ENCODE measurements at places on chromosomes 7 and 10.

DNA sequence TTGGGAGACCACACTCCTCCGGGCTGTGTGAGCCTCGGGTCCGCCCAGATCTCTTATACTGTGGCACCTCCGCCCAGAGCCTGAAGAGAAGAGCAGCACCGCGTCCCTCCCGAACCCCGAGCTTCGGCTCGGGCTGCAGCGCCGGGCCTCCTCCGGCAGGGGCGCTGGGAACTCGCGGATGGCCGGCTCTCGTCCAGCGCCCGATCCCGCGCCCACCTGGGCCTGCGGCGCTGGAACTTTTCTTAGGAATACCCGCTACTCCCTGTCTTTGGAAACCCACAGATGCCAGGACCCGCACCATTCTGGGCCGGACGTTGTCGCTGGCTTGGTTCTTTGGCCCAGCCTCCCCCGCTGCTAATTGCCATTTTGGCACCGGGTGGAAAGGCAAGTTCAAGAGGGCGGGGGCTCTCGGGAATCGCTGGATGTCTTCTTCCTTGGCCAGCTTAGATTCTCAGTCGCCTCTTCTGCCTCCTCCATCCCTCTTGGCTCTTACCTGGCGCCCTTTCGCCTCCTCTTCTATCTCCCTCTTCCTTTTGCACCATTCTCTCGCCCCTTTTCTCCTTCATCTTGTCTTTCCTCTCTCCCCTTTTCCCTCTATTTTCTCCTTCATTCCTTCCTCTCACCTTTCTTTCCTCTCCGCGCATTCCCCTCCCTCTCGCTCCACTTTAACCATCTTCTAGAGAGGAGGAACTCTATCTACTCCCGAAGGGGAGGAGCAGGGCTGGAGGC lies 2.1 kb upstream of the SORCS3 start:
- DNase-seq, result peak; percentile 80

GRCh38 chr10:86958901-86959736 lies 720 bp downstream of the SNCG start:
- DNase-seq, result peak; percentile 57

GRCh38 chr7:10343108-10343507 lies 630.6 kb upstream of the PHF14 start:
- no peak for DNase-seq

DNA sequence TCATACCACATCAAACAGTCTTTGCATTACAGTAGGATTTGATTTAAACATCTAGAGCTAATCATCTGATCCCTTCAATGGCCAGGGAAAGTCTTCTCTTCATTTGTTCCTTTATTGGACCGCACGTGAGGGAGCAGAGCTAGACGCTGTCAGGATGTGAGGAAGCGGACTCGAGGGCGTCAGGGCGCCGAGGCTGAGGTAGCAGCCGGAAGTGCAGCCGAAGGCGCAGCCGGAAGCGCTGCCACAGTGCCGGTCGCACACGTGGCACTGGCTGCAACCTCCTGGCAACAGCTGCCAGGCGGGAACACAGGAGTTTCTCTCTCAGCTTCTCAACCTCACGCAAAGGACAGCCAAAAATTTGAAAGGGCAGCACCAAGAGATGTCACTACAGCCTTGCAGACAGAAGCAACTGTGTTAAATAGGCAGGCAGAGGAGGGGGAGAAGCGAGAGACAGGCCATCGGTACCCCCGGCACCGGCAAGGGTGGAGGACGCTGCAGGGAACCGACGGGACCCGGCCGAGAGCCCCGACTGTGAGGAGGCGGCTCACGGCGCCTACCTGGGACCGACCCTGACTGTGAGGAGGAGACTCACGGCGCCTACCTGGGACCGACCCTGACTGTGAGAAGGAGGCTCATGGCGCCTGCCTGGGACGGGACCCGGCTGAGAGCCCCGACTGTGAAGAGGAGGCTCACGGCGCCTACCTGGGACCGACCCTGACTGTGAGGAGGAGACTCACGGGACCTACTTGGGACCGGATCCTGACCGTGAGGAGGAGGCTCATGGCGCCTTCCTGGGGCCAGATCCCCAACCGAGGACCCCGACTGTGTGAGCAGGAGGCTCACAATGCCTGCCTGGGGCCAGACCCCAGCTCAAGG lies 32.3 kb downstream of the VIPR2 start:
- DNase-seq, result no peak

DNA sequence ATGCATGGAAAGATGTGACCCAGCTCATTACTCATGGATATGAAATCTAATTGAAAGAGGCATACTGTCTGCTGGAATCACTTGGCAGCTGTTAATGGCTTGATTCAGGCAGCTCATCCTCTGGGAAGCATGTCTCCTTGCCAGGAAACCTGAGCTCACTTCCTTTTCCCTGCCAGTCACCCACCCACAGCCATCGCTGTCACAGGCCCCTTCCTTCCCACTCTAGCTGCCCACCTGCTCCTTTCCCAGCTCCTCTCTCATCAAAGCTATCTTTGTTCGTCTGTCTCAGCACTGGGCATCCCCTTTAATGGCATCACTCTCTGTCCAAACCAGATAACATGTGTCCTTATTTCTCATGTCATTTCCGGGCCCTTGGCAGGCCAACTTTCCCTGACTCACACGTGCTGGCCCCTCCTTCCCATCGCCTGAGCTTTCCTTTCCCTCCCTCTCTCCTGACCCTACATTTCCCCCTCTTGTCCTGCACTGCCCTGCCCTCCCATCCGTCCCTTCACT lies 721.9 kb downstream of the TNS3 start:
- DNase-seq, result no peak

GRCh38 chr7:11492307-11492706 lies 339.7 kb downstream of the THSD7A start:
- no peak for DNase-seq

DNA sequence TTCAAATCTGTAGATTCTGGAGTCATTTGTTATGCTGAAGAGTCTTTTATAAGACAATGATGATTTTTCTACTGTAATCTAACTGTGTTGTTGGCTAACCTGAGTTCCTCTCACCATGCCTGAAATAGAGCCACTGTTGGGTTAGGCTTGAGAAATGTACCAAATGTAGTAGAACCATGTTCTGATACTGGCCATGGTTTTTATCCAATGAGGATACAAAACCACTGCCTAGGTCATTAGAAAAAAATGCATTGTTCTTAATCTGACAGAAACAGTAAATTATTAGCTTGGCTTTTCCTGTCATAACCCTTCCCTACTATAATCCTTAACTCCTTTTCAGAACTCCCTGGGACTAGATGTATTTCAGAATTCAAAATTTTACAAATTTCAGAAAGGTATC lies 86.6 kb downstream of the RAPGEF5 start:
- DNase-seq, result no peak

DNA sequence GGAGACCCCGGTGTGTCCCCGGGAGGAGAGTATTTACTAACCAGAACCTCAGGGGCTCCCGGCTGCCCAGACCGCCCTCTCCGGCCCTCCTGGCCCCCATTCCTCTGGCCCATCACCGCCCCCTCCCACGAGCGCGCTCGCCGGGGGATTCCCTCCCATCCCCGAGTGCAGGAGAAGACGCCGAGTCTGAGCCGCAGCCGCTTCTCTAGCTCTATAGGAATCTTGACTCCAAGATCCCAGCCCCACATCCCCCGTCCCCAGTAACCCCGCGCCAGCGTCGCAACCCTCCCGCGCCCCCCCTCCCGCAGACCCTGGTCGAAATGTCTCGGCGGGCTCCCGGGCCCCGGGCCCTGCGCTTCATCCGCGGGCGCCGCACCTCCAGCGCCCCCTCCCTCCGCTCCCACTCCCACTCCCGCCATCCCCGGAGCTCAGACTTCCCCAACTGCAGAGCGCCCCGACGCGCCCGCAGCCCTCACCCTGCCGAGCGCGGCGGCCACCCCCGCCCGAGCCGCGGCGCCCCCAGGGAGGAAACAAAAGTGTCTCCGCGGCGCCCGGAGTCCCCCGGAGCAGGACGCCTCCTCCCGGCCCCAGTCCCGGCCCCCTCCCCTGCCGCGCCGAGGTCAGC lies 541 bp downstream of the ELMO1 start:
- peak; percentile 70 for DNase-seq

- no peak for DNase-seq
Observed at GRCh38 chr7:110386006-110386405, 704.9 kb upstream of the LRRN3 start.

DNA sequence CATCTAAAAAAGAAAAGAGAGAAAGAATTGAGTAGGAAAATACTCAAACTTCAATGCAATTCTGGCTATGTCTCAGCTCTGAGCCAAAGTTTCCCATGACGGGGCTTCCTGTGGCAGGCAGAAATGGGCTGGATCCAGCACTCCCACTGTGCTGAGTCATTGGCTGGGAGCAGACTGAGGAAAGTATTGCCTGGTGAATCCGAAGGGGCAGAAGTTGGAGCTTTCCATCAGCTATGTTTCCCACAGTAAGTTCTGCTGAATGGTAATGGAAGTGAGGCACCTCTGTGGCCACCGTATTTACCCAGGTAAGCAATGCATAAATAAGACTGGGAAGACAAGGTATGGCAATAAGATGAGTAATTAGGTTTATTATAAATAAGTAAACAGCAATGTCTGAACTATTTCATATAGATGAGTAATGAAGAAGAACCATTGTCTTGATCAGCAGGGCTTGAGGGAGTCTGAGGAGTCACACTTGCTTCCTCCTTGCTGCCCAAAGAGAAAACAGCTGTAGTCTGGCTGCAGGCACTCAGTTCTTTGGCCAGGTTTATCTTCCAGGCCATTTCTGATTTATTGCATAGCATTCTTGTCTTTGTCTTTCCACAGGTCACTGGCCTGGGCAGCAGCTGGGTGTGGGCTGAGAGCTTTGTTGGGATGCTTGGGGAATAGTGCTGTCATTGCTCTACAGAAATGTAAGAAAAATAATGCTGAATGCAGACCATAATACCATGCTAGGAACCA lies 255.3 kb downstream of the DNAJB9 start:
- DNase-seq, result no peak

DNA sequence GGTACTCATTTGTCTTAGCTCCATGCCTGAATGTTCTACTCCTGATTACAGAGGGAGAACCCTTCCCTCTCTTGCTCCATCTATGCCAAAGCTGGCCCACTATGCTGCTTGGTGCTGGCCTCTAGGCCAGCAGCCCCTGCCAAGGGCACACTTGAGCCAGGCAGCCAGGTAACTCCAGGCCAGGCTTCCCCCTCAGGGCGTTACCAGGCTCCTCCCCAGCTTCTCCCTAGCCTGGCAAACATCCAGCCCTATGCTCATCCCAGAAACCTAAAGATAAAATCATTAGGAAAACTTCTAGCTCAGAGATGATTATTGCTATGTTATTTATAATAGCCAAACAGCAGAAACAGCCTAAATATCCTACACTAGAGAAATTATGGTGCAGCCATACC lies 103.7 kb downstream of the KCNMA1 start:
- no peak for DNase-seq

DNA sequence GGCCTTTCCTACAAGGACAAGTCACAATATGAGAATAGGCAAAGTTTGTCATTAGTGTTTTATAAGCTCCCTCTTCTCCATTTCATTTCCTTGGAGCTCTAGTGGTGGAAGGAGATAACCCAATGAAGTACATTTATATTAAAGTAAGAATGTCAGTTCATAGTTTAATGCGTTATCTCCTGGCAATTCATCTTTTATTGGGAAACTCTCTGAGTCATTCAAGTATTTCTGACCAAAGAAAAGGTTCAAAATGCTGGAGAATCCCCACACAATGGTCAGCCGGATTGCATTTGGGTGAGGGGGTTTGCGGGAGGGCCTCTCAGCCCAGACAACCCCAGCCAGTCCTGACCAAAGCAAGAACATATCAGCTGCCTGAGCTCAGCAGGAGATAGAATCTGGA lies 321.5 kb upstream of the NRP1 start:
- no peak for DNase-seq

GRCh38 chr10:73809061-73809818 lies 2.2 kb downstream of the NDST2 start:
- DNase-seq, result no peak

DNA sequence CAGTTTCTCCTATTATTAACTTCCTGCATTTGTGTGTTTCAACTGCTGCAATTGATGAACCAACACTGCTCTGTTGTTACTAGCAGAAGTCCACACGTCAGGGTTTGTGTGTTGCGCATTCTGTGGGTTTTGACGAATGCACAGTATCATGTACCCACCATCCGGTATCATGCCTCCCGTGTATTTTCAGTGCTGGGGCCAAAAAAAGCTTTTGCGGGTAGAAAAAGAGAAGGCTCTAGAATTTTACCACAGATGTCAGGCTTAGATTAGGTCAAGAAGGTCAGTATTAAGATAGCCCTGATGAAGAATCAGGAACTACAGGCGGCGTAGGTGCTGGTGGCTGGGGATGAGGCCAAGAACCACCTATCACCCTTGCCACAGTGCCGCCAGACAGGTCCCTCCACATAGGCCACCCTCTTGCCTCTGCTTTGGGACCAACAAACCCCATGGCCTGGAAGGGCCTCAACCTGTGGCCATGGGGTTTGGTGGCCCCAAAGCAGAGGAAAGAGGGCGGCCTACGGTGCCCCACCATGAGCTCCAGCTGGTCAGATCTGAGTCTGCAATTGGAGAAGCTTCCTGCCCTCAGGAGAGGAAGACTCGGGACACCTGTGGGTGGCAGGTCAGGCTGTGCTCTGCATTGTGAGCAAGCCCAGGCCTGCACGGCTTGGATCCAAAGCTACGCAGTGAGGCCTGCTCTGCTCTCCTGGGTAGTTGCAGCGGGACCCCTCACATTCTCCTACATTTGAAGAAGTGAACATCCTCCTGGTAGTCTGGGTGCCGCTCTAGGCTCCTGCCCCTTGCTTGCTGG lies 71.9 kb downstream of the MKI67 start:
- DNase-seq, result no peak

GRCh38 chr10:58275908-58276307 lies 6.9 kb downstream of the CISD1 start:
- DNase-seq, result no peak

DNA sequence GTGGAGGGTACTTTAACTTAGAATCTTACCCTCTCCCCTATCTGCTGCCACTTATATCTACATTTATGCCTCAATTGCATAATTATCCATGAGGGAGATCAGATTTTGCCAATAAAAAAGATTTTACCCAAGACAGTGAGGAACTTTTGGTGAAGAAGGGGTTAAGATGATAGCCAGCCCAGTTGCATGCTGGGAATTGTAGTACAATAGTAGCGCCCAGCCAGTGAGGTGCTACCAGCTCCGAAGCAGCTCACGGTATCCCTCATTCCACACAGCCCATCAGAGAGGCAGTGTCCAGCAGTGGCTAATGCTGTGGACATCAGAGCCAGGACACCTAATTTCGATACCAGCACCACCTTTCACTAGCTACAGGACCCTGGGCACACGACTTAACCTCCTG lies 5.9 kb upstream of the LGI1 start:
- DNase-seq, result peak; percentile 64

DNA sequence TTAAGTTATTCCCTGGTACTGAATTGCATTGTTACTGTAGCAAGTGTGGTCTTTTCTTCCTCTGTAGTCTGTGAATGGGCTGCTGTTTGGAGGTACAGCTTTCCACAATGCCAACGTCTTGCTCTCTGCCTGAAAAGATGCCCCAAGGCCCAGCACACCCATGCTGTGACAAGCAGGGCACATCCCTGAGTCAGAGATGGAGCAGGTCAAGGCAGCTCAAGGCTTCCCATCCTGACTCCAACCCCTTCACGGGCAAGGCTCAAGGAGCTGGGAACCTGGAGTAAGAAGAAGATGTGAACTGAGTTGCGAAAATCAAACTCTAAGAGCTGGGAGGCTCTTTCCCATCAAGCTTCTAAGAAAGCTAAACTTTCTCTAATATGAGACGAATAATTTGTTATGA lies 27.2 kb downstream of the SVIL start:
- DNase-seq, result no peak

GRCh38 chr10:110772454-110773025 lies 99.2 kb upstream of the PDCD4 start:
- no peak for DNase-seq

- DNase-seq, result no peak
Observed at GRCh38 chr10:124733571-124734245, 10.5 kb downstream of the FAM53B start.

- DNase-seq, result no peak
Observed at GRCh38 chr10:95404864-95405263, 114.1 kb upstream of the PDLIM1 start.

Data from ecto neural progenitor cell (in vitro differentiated cells).